CD4-positive, alpha-beta T cell treated with Interferon gamma for 1 hour (primary cell): ENCODE measurements at places on chromosomes 7 and 10.

- DNase-seq, result no peak
Observed at GRCh38 chr7:102079140-102080018, 207.3 kb upstream of the SH2B2 start.

GRCh38 chr7:27409776-27410175 is 167.2 kb downstream of the EVX1 start:
- DNase-seq, result no peak

- no peak for DNase-seq
Observed at GRCh38 chr7:84138411-84138810, 56.2 kb downstream of the SEMA3A start.

DNA sequence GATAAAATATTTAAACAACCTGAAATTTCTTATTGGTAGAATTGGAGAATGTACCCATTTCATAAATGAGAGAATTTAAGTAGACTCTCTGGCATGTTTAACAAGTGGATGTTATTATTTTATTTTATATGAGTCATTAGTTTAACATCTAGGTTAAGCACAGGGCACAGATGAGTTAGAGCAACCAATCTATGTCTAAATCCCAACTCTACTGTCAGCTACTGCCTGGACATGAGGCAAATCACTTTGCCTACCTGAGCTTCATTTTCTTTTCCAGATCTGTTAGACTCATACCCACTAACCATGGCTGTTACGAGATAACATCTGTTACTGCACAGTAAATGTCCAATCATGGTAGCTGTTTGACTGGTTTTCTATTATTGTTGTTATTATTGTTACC is 251.1 kb downstream of the INHBA start:
- DNase-seq, result no peak

- no peak for DNase-seq
Observed at GRCh38 chr10:113980408-113981087, 63.1 kb upstream of the ADRB1 start.
